ENCODE measurements at places on chromosomes 5 and 9.

- no peak for DNase-seq
Observed at GRCh38 chr5:149627070-149627469, 45.8 kb downstream of the ARHGEF37 start.

- no peak for DNase-seq
Observed at GRCh38 chr5:88886252-88886651, 3.3 kb upstream of the MEF2C start.

DNA sequence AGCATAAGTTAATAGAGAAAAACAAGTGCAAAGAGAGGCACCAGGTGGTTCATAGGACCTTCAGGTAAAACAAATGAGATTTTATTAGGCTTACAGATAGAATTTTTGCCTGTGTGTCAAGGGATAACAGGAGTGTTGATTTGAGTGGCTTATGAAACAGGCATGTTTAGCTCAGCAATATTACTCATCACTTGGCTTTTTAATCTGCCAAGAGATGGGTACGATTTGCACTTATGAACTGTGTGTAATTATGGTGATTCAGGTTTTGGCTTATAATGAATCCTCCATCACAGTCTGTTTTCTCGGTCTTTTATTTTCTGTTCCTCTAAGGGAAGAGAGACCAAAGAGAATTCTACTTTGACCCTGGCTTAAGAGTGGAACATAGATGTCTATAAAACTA, 199.3 kb downstream of the DMRTA1 start:
- no peak for DNase-seq

DNA sequence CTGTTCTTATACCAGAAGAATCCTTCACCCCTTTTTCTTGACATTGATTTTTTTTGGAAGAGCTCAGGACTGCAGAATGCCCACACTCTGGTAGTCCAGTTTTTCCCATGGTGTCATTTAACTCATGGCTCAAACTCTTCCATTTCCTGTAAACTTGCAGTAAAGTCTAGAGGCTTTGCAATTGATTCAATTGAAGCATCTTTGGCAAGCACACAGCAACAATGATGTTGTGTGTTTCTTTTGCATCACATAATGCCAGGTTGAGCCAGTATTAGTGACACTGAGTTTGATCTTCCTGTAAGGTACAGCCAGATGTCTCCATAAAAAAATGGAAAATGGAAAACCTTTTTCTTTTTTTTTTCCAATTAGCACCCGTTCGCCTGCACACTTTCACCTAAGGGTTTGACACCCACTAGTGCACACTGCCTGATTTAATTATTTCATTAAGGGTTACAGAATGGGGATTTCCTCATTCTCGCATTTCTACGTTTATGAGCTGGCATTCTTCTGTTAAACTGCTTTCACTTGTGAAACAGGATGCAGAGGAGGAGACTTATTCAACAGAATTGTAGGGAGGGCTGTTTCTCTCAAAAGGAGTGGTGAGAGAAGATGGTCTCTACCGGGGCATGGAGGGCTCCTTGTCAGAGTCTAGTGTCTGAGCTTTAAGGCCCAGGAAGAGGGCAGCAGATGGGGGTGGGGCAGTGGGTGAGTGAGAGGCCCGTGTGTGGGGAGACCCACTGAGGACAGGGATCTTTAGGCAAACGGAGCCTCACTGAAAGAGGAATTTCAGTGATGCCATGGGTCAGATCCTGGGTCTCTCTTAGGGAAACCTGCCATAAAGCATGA, 2.2 kb upstream of the S1PR3 start:
- no peak for DNase-seq

DNA sequence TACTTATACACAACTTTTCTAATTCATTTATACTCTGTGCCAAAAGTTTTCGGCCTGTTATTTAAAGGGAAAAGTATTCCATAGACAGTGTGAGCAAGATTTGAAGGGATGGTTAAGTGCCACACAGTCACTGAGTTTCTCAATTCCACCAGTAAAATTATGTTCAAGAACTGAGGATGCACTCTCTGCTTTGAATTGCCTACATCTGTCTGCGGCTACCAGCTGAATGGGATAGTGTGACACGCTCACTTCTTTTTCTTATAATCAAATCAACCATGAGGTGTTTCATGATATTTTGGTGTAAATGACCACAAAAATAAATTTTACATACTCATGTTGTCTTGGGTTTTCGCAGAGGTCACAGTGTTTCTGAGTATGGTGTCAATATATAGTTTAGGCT, 218.4 kb upstream of the TMEM161B start:
- no peak for DNase-seq

DNA sequence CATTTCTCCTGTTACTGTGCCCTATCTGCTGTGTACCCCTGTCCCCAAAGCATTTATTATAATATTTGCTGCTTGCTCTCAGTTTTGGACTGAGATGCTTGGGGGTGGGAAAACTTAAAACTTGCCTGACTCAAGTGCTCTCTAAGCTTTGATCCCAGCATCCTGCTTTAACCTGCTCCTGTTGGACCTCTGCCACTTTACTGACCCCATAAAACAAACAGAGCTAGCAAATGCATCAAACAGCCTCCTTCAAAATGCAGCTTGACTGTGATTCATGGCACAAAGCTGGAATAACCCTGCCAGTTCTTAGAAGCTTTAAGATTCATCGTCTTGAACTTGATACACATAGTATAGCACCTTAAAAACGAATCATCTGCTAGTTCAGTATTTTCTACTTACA, 212.5 kb downstream of the DEPDC1B start:
- no peak for DNase-seq

DNA sequence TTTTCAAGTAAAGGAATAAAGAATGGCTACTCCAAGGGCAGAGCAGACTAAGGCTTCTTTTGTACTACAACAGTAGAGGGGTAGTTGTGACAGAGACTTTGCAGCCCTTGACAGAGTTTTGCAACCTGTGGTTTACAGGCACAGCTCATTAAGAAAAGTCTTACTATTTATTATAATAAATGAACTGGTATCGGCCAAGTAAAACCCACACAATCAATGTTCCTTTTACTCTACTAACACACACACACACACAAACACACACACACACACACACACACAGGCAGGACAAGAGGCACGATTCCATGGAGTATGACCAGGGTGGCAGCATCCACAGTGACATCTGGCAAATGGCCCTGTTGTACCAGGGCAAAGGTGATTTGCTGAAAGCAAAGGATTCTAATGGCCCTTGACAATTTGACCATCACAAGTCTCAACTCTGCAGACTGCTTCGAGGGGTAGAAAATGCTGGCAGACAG, 59.1 kb upstream of the GOLPH3 start:
- DNase-seq: no peak

DNA sequence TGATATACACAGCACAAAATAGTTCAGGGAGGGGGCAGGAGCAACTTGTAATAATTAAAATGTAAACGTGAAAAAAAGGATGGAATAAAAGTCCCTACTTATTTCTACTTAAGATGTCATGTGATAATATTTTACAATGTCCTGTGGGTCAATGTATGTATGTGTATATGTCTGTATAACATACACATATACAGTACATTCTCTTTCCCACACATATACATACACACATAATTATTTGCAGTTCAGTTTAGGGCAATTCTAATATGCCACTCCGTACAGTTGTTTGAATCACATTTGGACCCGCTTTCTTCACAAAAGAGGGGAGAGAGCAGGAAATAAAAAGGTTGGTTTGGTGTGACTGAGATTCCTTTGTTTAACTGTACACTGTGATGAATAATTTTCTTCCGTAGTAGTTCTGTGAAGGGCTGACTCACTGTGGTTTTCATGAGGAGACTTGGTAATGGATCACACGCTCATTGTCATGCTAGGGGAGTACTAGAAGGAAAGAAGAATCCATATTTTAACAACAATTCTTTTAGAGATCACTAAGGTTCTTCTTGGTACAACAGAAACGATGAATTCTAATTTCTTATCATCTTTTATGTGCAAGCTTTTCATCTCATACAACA, 26.2 kb upstream of the ACOT12 start:
- no peak for DNase-seq

- DNase-seq: no peak
Observed at GRCh38 chr5:74643111-74643562, 2.6 kb upstream of the ENC1 start.

- DNase-seq: peak; percentile 11
Observed at GRCh38 chr5:20500546-20500945, 512.5 kb upstream of the CDH18 start.

DNA sequence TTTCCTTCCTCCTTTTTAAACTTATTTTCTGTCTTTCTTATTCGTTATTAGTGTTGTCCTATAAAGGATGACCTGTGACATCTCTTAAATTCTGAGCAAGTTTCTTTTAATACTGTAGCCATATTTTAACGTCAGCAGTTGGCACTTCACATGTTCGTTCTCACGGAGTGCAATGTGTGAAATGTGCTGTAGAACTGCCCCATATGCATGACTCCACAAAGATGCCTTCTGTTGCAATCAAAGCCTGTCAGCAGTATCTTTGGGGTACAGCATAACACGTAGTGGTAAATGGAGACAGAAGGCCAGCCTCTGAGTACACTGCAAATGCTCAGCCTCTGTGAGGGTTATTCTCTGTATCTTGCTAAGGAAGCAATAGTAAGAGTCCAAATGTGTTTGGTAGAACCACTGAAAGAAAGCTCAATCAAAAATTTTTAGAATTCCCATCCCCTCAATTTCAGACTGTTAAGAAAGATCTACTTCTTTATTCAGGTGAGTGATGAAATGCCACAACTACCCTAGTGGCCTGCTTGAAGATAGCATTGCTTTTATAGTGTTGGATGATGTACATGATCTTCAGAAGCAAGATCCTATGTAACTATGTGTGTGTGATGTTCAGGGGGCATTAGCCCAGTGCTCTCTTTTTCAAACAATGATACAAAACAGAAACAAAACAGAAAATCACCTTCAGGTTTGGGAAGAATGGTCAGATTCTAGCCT, 277.7 kb downstream of the TMEM167A start:
- no peak for DNase-seq

DNA sequence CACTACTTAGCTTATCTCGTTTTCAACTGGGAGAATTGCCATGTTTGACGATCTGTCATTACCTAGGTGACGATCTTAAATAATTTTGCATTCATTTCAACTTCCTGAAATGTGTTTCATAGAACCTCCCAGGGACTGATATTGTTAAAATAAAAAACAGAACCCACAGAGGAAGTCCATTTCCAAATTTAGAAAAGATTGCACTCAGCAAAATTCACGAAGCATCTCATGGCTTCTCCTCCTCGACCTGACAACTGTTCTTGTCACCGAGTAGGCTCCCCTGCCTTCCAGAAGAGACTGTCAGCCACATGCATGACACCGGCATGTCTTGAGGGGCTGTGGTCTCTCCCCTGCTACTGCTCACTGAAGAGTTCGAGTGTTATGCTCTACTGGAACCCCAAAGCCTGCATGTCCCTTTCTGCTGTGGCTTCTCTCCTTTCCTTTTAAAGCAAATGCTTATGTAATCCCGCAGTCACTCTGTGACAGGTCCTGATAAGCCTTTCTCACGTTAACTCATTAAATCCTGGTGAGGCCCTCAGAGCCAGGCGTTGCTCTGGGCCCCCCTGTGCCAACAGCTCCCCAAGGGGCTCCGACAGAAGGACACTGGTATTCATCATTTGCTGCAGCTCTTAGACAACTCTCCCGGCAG, 26.8 kb upstream of the ANKRD33B start:
- DNase-seq: no peak

- no peak for DNase-seq
Observed at GRCh38 chr9:82313697-82314096, 325.1 kb downstream of the SPATA31D1 start.

DNA sequence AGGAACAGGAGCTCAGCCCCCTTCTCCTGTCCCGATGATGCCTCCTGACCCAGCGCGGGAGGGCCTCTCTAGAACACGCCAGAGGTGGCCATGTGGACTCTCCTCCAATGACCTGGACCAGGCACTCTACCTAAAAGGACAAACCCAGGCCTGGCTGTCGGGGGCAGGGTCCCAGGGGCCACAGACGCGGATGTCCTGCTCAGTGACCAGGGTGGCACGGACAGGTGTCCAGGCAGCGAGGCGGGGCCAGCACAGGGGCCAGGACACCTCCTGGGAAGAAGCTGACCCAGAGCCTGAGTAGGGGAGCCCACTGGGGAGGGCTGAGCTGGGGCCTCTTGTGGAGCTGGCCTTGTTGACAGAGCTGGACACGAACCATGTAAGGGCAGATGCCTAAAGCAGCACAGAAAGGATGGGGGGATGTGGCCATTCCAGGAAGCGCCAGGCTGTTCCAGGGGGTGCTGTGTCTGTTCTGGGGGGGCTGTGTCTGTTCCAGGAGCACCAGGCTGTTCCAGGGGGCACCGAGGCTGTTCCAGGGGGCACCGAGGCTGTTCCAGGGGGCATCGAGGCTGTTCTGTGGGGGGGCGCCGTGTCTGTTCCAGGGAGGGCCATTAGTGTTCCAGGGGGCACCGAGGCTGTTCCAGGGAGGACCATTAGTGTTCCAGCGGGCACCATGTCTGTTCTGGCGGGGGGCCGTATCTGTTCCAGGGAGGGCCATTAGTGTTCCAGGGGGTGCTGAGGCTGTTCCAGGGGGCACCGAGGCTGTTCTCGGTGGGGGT, 30.5 kb downstream of the EXD3 start:
- DNase-seq: no peak

- no peak for DNase-seq
Observed at GRCh38 chr5:13249854-13250253, 694.6 kb downstream of the DNAH5 start.

GRCh38 chr9:127214421-127215267, 49.9 kb upstream of the GARNL3 start:
- DNase-seq: peak; percentile 75

DNA sequence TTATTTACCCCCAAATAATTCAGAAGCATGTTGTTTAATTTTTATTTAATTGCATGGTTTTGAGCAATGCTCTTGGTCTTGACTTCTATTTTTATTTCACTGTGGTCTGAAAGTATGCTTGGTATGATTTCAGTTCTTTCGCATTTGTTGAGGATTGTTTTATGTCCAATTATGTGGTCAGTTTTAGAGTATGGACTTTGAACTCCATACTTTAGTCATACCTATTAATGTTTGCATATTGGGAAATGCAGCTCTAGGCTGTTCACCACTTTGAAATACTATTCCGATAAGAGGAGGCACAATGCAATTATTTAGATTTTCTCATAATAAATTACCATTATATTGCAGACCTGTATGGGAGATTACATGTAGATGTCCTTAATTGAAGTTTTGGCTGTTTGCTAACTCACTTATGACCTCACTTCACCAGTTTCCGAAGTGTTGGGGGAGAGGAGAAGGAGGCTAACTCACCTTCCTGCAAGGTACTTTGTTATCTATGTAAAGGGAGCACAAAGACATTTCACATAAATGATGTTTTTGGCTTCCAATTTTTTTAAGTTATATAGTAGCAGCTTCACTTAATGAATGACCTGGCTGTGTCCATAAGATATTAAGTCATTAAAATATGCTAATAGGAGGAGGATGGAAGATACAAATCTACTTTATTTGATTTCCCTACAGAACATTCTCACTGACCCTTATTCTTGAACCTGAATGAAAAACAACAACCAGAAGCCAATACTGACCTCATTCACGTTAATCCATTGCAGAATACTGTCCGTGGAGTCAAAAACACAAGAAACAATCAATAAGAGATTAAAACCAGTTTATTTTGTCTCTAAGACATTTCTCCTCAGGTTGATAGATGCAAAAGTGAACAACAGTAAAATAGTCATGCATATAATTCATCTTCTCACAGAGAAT, 970.3 kb upstream of the ARRDC3 start:
- no peak for DNase-seq

All from left lung (tissue), 14 donors.